Activated CD8-positive, alpha-beta memory T cell treated with anti-CD3 and anti-CD28 coated beads for 1 hour (primary cell): ENCODE measurements at places on chromosomes 12 and 14.

GRCh38 chr14:30240685-30241084, 313.0 kb upstream of the PRKD1 start:
- DNase-seq = no peak

DNA sequence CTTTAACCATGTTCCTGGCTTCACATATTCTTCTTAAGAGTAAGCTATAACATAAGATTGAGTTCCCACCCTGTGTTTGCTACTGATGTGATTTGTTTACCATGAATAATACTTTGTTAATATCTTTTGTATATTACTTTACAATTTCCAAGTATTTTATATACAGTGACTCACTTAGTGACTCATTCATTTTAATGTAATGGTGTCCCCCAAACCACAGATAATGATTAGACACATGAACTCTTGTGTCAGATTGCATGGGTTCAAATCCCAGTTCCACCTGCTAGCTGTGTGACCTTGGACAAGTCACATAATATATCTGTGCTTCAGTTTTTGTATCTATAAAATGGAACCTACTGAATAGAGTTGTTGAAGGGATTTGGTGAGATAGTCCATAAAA, 76.1 kb downstream of the MYF5 start:
- DNase-seq = no peak

- DNase-seq = no peak
These were observed 700.0 kb downstream of the TMTC2 start for GRCh38 chr12:83386527-83387264.

- DNase-seq = no peak
These were observed 92.3 kb upstream of the BCAT1 start for GRCh38 chr12:25041006-25041741.

- DNase-seq = no peak
These were observed 70.4 kb downstream of the CHGA start for GRCh38 chr14:92993302-92993701.

GRCh38 chr14:104332634-104333270, 194.4 kb downstream of the KIF26A start:
- DNase-seq = no peak
